Neuronal stem cell (in vitro differentiated cells): ENCODE measurements at places on chromosomes 11 and 22.

DNA sequence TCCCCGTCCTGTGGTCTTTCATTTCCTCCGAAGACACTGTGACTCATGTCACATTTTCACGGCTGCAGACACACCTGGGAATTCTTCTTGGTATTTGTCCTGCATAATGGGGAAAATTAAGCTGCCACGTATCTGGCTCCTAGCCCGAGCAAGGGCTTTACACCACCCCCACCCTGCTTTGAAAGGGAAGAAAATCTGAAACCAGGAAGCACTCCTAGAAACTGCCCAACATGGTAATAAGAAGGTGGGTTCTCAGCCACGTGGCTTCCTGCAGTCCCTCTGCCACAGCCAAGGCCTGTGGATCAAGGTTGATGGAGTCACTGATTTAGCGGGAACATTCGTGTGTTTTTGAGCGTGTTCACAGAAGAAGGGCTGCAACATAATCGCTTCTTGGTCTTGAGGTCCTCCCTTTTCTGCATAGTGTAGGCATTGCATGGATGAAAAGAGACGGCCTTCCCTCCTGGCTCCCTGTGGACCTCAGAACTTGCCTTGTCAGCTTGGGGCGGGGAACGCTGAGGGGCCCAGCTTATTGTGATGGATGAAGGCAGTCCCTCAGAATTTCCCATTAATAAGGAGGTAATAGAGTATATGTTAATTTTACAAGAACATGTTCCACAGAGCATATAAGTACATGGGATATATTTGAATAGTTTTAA is 292.0 kb downstream of the NTM start:
- no peak overlapping the region for H3K4me3 ChIP-seq
- H3K27me3 ChIP-seq, result no peaks in the 10 kb centered on the region
- H3K36me3 ChIP-seq, result no peaks in the 10 kb centered on the region
- H3K27ac ChIP-seq, result no peak overlapping the region
- DNase-seq, result no peak

GRCh38 chr11:57402188-57403002 is 11.9 kb upstream of the PRG2 start:
- DNase-seq, result no peak
- no peak overlapping the region for H3K27ac ChIP-seq
- H3K4me3 ChIP-seq, result no peak overlapping the region

GRCh38 chr22:46473896-46474557 is 63.4 kb downstream of the CELSR1 start:
- H3K4me1 ChIP-seq, result peaks cover 12% of the 10 kb centered on the region
- H3K27me3 ChIP-seq, result no peaks in the 10 kb centered on the region
- H3K36me3 ChIP-seq, result no peaks in the 10 kb centered on the region
- no peak overlapping the region for H3K4me3 ChIP-seq
- no peak for DNase-seq

DNA sequence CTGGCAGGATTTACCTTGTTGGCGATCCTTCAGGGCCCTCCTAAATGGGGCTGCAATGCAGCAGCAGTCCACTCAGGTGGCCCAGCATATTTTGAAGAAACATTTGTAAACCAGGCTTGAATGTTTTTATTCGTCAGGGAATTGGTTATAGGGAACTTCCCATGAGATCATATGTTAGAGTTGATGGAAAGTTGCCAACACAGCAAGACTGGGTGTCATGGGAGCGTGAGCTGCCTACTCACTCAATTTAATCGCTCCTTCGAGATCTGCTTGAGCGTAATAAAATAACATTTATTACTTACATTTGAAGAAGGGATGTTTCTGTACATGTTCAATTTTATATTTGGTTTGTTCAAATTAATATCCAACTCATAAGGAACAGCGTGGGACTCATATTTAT is 19.4 kb downstream of the OR2AT4 start:
- no peaks in the 10 kb centered on the region for H3K4me1 ChIP-seq
- no peak for DNase-seq
- H3K27me3 ChIP-seq, result no peaks in the 10 kb centered on the region
- H3K27ac ChIP-seq, result no peak overlapping the region

GRCh38 chr22:37601203-37601539 is 7.5 kb upstream of the GGA1 start:
- no peak overlapping the region for H3K4me3 ChIP-seq
- no peaks in the 10 kb centered on the region for H3K27me3 ChIP-seq
- H3K36me3 ChIP-seq, result no peaks in the 10 kb centered on the region
- no peak overlapping the region for H3K27ac ChIP-seq

- DNase-seq, result no peak
- no peaks in the 10 kb centered on the region for H3K4me1 ChIP-seq
- H3K27me3 ChIP-seq, result no peaks in the 10 kb centered on the region
- H3K36me3 ChIP-seq, result peaks cover 1% of the 10 kb centered on the region
- no peak overlapping the region for H3K4me3 ChIP-seq
- H3K27ac ChIP-seq, result no peak overlapping the region
These were observed 138.1 kb downstream of the SBF2 start for GRCh38 chr11:10155793-10156490.

DNA sequence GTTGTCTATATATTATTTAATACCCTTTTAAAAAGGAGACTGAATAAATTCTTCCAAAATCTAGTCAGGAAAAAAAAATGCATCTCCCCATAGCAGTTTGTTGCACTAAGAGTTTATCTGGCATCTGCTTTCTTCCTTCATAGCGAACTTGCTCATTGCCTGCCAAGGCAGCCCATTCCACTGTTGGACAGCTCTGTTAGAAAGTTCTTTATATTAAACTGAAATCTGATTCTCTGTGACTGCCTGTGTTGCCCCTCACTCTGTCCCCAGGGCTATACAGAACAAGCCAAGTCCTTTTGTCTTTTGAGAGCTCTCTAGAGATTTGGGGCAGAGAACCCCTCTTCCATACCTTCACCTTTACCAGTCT is 3.3 kb upstream of the CHRDL2 start:
- H3K4me3 ChIP-seq, result no peak overlapping the region
- H3K27ac ChIP-seq, result no peak overlapping the region
- H3K27me3 ChIP-seq, result peaks cover 11% of the 10 kb centered on the region
- no peaks in the 10 kb centered on the region for H3K36me3 ChIP-seq
- peaks cover 6% of the 10 kb centered on the region for H3K4me1 ChIP-seq
- DNase-seq, result no peak

GRCh38 chr11:87361891-87362290 is 324.2 kb downstream of the TMEM135 start:
- no peak overlapping the region for H3K4me3 ChIP-seq
- H3K4me1 ChIP-seq, result no peaks in the 10 kb centered on the region
- H3K36me3 ChIP-seq, result no peaks in the 10 kb centered on the region
- DNase-seq, result no peak
- H3K27me3 ChIP-seq, result no peaks in the 10 kb centered on the region

GRCh38 chr11:68847395-68847794 is 5.7 kb upstream of the CPT1A start:
- peaks cover 2% of the 10 kb centered on the region for H3K4me1 ChIP-seq
- no peak overlapping the region for H3K27ac ChIP-seq
- no peaks in the 10 kb centered on the region for H3K36me3 ChIP-seq
- peaks cover 73% of the 10 kb centered on the region for H3K27me3 ChIP-seq
- DNase-seq, result no peak
- H3K4me3 ChIP-seq, result no peak overlapping the region

DNA sequence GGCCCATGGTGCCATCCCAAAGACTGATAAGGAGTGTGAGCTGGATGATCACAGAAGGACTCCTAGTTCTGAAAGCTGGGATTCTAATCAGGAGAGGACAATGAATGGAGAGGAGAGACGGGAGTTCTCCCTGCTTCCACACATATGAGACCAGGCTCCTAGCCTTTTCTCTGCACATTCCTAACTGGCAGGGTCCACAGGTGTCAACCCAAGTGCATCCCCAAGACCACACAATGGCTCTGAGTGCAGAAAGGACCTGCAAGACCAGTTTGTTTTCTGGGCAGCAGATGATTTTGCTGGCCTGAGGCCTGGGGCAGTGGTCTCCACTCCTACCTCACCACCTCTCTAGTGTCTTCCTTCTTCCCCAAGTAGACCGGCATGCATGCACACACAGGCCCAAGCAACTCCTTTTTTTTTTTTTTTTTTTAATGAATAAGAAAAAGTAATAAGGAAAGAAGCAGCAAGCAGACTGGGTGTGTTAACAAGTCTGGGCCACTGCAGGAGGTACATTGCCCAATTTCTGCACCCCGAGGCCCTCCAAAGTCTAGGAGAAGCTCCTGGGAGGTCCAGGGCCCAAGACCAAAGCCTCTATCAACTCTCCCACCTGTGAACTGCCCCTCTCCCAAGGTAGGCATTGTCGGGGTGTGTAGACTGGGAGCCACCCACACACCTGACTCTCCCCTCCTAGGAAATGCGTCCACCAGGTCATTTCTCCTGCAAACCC is 1.2 kb upstream of the TSKU start:
- no peaks in the 10 kb centered on the region for H3K36me3 ChIP-seq
- H3K27me3 ChIP-seq, result no peaks in the 10 kb centered on the region
- no peak for DNase-seq
- H3K4me3 ChIP-seq, result peak overlapping the region; percentile 99

- H3K36me3 ChIP-seq, result no peaks in the 10 kb centered on the region
- peaks cover 47% of the 10 kb centered on the region for H3K27me3 ChIP-seq
- H3K4me1 ChIP-seq, result peaks cover 7% of the 10 kb centered on the region
- no peak overlapping the region for H3K4me3 ChIP-seq
- H3K27ac ChIP-seq, result no peak overlapping the region
These were observed 93.4 kb upstream of the SEPTIN5 start for GRCh38 chr22:19620742-19621371.

- no peak overlapping the region for H3K27ac ChIP-seq
- DNase-seq, result no peak
- no peak overlapping the region for H3K4me3 ChIP-seq
- H3K27me3 ChIP-seq, result peaks cover 22% of the 10 kb centered on the region
- H3K36me3 ChIP-seq, result no peaks in the 10 kb centered on the region
- no peaks in the 10 kb centered on the region for H3K4me1 ChIP-seq
These were observed 106.1 kb upstream of the CLMP start for GRCh38 chr11:123301013-123301591.

- H3K4me1 ChIP-seq, result peaks cover 3% of the 10 kb centered on the region
- no peak for DNase-seq
- H3K27ac ChIP-seq, result no peak overlapping the region
- no peak overlapping the region for H3K4me3 ChIP-seq
These were observed 180.0 kb downstream of the CTTN start for GRCh38 chr11:70578371-70578770.

DNA sequence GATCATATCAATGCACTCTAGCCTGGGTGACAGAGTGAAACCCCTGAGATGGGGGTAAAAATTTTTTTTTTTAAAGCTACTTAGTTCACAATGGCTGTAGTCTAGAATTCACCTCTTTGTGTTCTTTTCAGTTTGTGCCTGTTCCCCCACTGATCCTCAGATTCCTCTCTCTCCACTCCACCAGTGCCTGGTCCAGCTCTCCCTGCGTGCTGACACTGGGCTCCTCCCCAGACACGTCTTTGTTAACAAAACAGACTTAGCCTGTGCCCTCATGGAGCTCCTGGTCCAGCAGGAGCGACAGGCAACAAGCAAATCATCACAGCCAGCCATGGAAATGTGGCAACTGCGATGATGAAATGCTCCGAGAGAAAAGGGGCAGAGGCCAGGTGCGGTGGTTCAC is 34.0 kb downstream of the IFT27 start:
- no peak overlapping the region for H3K27ac ChIP-seq
- no peak overlapping the region for H3K4me3 ChIP-seq
- DNase-seq, result no peak
- no peaks in the 10 kb centered on the region for H3K36me3 ChIP-seq

DNA sequence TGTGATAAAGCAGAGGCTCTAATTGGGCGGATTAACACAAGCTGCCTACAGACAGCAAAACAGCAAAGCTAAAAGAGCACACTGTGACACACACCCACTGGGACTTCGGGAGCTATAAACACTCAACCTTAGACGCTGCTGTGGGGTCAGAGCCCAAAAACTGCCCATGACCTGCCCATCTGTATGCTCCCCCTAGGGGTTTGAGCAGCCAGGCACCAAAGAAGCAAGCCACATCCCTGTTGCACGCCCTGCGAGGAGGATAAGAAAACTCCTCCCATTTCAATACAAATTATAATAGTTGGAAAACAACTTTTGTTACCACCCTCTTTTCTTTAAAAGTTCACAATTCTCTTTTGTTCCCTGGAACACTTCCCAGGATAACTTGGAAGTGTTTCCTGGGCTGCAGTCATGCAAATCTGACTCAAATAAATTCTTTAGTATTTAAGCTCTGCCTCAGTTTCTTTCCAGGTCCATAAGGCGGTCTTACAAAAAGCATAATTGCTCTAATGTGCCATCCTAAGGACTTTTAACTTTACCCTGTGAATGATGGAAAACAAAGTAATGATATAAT is 86.4 kb downstream of the DLG2 start:
- H3K36me3 ChIP-seq, result no peaks in the 10 kb centered on the region
- no peaks in the 10 kb centered on the region for H3K27me3 ChIP-seq
- DNase-seq, result no peak
- H3K4me3 ChIP-seq, result no peak overlapping the region

GRCh38 chr11:27234043-27234668 is 128.9 kb downstream of the CCDC34 start:
- H3K36me3 ChIP-seq, result no peaks in the 10 kb centered on the region
- H3K4me1 ChIP-seq, result no peaks in the 10 kb centered on the region
- H3K4me3 ChIP-seq, result no peak overlapping the region
- DNase-seq, result no peak
- H3K27ac ChIP-seq, result no peak overlapping the region

DNA sequence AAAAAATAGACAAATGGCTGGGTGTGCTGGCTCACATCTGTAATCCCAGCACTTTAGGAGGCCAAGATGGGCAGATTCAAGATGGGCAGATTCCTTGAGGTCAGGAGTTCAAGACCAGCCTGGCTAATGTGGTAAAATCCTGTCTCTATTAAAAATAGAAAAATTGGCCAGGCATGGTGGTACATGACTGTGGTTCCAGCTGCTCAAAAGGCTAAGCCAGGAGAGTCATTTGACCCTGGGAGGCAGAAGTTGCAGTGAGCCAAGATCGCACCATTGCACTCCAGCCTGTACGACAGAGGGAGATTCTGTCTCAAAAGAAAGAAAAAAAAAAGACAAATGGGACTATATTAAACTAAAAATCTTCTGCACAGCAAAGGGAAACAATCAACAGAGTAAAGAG is 55.4 kb downstream of the USP35 start:
- no peak for DNase-seq
- H3K27me3 ChIP-seq, result no peaks in the 10 kb centered on the region
- no peak overlapping the region for H3K27ac ChIP-seq
- peaks cover 22% of the 10 kb centered on the region for H3K36me3 ChIP-seq

- no peaks in the 10 kb centered on the region for H3K27me3 ChIP-seq
- H3K4me1 ChIP-seq, result peaks cover 3% of the 10 kb centered on the region
- H3K27ac ChIP-seq, result no peak overlapping the region
- no peak for DNase-seq
- no peak overlapping the region for H3K4me3 ChIP-seq
- peaks cover 95% of the 10 kb centered on the region for H3K36me3 ChIP-seq
These were observed 65.8 kb upstream of the SUSD2 start for GRCh38 chr22:24115247-24116207.

- DNase-seq, result no peak
- H3K4me3 ChIP-seq, result no peak overlapping the region
- H3K27ac ChIP-seq, result no peak overlapping the region
- H3K4me1 ChIP-seq, result no peaks in the 10 kb centered on the region
These were observed 25.7 kb downstream of the TMEM225 start for GRCh38 chr11:123859731-123860130.
